ENCODE measurements at places on chromosomes 12 and 14. TPM values are rescaled to one million over a fixed set of nuclear protein-coding genes. Genes with fewer than 3 reads are reported as not detected.

DNA sequence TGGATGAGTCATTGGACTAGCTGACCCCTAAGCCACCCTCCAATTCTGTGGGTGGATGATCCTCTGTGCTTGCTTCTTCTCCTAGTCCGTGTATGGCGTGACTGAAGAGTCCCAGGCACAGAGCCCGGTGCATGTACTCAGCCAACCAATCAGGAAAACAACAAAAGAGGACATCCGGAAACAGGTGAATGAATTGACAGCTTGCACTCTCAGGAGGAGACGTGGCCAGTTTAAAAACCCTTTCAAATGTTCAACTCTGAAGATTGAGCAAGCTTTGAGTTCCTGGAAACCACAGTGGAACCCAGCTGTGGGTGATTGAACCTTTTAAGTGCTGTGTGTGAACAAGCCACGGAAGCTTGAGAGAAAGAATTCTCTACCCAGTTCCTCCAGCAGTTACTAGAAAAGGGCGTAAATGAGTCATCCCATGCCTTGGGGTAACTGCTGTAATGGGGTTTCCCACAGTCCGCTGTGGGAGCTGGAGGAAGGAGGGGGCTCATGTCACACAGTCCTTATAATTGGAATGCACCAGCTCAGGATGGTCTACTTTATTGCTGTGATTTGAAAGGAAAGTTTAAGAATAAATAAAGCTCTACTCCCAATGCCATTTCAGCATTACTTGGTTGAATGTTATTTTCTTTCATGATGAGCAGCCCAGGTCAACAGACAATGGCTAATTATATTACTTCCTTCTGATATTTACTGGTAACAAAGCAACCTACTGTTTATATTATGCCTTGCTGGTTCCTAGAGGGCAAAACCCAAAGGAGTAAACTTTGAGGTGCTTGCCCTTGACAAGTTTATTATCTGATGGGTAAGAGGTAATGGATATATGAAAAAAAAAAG, 417.0 kb downstream of the DPF3 start:
- peak; percentile 59 for DNase-seq

GRCh38 chr12:103334466-103334865, 161.3 kb downstream of the C12orf42 start:
- DNase-seq = no peak

DNA sequence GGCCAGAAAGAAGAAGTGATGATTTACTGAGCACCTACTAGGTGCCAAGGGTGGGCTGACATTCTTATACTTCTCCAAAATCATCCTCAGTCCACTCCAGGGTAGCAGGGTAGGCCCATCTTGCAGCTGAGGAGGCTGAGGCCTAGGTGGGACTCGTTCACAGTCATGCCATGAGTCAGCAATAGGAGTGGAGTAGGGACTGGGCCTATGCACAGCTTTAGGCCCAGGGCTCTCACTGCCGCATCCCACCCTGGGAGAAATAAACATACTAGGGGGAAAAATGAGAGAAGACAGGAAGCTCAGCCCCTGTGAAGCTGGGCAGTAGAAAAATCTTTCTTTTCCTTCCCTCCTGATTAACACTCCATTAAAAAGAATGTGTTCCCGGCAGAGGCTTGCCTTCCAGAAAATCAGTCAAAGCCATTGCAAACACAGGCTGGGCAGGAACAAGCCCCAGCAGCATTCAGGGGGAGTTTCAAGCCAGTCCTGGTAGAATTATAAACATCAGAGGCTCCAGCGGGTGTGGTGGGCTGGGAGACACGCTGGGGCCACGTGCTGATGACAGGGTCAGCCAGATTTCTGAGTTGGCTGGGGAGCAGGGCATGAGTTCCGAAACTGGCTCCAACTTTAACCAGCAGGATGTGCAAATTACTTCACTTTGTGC, 1.8 kb downstream of the HSPB8 start:
- peak; percentile 56 for DNase-seq

- no peak for DNase-seq
These were observed 84.9 kb downstream of the PHETA1 start for GRCh38 chr12:111283966-111284365.

The ASPG gene
- total RNA-seq = not detected

The ACRBP gene
- total RNA-seq = 1.9 TPM

The PLEKHD1 gene
- not detected for total RNA-seq

The AQP2 gene
- total RNA-seq = not detected

The TMTC1 gene
- 3.2 TPM for total RNA-seq

The GUCY2C gene
- not detected for total RNA-seq

The HOXC12 gene
- total RNA-seq = not detected

The OR4N5 gene
- total RNA-seq = not detected

Measured in Caki2 (cell line).